ENCODE measurements at places on chromosomes 5 and 9. TPM values are rescaled to one million over a fixed set of nuclear protein-coding genes. Genes with fewer than 3 reads are reported as not detected.

GRCh38 chr5:44933686-44934085 lies 124.9 kb downstream of the MRPS30 start:
- no peak for DNase-seq

GRCh38 chr9:78144008-78144381 lies 91.9 kb upstream of the CEP78 start:
- DNase-seq = no peak

GRCh38 chr5:20347334-20347733 lies 359.3 kb upstream of the CDH18 start:
- DNase-seq = no peak

- peak; percentile 89 for DNase-seq
Observed at GRCh38 chr5:172733131-172733973, 37.6 kb downstream of the DUSP1 start.

DNA sequence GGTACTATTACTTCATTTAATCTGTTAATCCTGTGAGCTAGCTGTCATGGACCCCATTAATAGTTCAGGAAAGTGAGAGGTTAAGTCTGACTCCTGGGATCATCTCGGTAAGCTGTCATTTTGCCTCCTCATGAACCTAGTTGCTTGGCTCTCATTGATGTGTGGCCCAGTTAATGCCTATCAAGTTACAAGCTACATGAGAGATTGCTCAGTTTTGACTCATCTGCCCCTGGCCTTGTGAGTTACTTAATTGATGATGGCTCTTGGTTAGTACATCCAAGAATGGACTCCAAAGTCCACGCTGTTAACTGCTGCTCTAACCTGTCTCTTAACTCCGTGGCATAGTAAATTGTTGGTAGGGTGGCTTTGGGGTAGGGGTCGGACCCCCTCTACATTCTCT lies 23.9 kb downstream of the LARP1 start:
- DNase-seq = peak; percentile 75

DNA sequence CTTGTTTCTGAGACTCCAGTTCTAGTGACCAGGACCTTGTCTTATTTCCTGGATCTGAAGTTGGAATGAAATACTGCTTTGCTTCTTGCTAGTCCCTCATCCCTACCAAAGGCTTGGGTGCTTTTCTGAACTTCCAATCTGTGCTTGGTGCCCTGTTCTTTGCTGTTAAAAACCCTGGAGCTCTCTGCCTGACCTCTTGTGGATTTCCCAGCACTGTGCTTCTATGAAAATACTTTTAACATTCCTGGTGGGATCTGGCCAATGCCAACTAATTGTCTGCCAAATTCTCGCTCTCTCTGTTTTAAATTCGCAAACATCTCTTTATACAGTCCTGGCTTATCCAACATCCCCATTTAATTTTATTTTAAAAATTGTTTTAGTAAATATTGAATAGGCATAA lies 26.7 kb upstream of the CSNK1G3 start:
- DNase-seq = no peak

- no peak for DNase-seq
Observed at GRCh38 chr9:120360046-120360445, 219.9 kb downstream of the CDK5RAP2 start.

GRCh38 chr9:120474591-120475243 lies 105.2 kb downstream of the CDK5RAP2 start:
- DNase-seq = no peak

DNA sequence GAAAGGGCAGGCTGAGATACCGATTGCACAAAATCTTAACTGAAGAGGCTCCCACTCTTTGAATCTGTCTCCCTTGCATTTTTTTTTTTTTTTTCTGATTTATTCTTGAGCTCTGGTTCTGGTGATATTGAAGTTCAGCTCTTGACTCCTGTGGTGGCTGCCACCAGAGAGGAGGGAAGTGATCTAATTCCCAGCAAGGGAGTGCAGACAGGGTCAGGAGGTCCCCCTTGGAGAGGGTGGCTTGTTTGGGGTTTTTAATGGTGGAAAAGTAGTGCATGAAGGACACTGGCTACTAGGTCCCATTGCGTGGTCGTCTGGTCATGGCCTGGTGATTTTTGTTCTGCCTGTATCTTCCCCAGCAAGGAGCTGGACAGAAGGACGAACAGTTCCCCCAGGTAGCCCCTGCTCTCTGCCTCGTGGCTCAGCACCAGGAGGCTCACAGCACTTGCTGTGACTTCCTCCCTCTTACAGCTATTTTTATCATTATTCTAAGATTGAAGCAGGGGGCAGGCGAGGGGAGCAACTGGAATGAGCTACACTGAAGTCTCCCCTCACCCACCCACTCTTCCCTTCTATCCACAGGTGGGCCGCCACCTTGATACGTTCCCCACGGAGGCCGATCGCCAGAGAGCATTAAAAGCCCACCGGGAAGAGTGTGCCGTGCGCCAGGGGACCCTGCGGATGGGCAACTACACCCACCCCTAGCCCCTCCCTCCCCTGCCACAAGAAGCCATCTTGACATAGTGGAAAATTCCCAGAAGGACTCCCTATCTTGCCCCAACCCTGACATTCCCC lies 10.4 kb upstream of the BARHL1 start:
- DNase-seq = no peak

DNA sequence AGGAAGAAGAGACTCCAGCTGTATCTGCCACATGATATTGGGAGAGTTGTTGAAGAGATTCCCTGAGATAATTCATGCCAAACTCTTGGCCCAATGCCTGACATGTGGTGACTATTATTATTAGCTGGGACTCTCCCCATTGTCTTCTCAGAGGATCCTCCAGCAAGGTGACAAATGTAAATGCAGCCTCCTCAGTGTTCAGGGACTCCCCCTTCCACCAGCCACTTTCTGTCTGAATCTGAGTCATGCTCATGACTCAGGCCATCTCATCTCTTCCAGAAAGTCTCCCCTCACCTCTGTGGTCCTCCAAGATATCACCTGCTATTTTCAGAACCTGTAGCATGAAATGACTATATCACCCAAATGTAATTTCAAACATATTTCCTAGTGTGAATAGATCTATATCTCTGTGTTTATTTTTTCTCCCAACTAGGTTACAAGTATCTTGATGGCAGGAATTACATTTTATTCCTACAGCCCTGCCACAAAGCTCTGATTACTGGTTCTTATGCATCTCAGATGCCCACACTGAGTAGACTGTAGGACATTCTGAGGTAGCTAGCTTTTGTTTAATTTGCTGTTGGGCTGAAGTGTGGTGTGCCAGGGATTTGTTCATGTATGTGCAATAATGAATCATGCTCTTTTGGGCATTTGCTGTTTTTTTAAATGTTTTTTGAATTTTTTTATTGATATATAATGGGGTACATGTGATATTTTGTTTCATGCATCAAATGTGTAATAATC lies 126.6 kb upstream of the IL12B start:
- peak; percentile 54 for DNase-seq

DNA sequence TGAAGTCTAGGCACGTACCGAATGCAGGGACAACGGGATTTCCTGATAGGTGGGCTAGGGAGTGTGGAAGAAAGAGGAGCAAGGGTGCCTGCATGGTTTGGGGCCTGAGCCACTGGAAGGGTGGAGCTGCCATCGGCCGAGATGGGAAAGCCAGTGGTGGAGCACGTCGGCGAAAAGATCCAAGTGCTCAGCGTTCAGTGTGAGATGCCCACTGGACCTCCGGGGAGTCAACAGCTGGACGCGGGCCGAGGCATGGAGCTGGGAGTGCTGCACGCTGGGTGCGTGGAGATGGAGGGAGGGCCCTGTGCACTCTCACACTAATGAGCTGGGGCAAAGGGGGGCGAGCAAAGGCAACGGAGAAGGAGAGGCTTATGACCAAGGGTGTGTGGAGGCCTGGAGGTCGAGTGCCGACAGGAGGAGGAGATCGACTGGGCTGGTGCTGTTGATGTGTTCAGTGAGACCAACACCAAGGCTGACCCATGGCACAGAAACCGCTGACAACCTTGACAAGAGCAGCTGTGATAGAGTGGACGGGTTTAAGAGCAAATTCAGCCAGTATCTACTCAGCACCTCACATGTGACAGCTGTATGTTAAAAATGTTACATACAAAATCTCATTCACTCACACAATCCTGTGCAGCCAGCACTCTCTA lies 85.7 kb downstream of the STK10 start:
- no peak for DNase-seq

DNA sequence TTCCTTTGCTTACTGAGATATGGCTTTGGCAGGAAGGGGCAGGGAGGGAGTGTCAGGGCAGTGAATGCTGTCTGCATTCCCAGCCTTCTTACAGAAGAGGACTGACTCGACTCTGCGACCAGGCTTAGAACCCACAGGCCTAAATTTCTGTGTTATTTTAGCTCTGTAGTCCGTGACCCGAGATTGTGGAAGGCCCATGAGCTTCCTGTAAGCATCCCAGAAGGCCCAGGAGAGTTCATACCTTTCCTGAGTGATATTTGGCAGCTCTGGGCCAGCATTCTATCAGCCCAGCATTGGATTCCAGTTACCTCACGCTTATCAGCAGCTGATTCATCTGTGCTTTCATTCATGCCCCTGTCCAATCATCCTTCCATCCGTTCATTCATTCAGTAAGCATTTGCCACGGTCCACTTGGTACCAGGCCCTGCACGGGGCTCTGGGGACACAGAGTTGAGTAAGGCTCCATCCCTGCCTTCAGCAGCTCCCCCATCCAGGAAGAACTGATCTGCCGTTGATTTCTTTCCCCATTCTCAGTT lies 28.2 kb upstream of the RPL26L1 start:
- DNase-seq = peak; percentile 77

DNA sequence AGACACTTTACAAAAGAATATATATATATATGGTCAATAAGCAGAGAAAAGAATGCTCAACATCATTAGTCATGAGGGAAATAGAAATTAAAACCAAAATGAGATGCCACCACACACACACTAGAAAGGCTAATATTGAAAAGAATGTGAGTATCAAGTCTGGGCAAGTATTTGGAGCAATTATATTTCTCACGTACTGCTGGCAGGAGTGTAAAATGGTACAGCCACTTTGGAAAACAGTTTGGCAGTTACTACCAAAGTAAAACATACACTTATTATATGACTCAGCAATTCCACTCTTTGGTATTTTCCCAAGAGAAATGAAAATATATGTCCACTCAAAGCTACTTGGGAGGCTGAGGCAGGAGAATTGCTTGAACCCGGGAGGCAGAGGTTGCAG lies 29.8 kb downstream of the NEUROG1 start:
- DNase-seq = no peak

- DNase-seq = no peak
Observed at GRCh38 chr5:22780756-22781155, 72.4 kb downstream of the CDH12 start.

DNA sequence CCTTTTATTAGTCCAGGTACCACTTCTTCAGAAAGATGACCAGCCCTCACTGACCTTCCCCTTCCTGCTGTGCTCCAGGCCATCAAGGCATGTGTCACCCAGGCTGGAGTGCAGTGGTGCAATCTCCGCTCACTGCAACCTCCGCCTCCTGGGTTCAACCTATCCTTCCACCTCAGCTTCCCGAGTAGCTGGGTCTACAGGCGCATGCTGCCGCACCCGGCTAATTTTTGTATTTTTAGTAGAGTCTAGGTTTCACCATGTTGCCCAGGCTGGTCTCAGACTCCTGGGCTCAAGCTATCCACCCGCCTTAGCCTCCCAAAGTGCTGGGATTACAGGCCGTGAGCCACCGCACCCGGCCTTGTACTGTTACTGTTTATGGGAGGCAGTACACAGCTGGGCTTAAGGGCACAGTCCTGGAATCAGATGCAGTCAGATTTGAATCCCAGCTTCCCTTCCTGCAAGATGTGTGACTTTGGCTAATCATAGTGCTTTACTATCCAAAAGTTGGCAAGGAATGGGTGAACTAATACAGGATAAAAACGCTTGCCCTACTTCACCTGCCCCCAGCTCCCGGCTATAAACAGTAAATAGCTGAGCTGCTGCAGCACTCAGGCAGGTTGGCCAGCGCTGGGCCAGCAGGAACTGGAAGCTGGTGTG lies 483 bp upstream of the EIF4EBP3 start:
- DNase-seq = no peak

LIFR gene
- 28.6 TPM for total RNA-seq

HSPB3 gene
- total RNA-seq = not detected

ABITRAM gene
- total RNA-seq = 21.6 TPM

SLC27A4 gene
- 30.4 TPM for total RNA-seq

ARID3C gene
- not detected for total RNA-seq

F12 gene
- total RNA-seq = 14.5 TPM

LHX6 gene
- not detected for total RNA-seq

FOXD4L6 gene
- 0.20 TPM for total RNA-seq

SCGB3A1 gene
- total RNA-seq = not detected

TMEFF1 gene
- total RNA-seq = 1.7 TPM
